ENCODE measurements at places on chromosomes 4 and X.

DNA sequence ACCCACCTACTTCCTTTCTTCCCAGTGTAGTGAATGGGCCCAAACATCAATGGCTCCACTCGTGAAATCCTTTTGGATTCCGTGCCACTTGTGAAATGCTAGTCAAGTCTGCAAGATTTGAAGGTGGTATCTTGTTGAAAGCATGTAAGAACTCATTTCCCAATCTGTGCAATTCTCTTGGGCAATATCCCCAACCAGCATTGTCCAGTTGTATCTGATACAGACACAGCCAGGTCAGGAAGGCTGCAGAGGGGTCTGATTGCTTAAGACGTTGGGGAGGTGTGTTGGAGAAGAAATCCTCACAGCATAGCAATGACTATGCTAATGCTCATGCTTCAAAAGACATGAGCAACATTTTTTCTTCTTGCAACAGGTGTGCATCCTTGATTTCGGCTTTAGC lies 164.8 kb downstream of the VEGFC start:
- DNase-seq: no peak

DNA sequence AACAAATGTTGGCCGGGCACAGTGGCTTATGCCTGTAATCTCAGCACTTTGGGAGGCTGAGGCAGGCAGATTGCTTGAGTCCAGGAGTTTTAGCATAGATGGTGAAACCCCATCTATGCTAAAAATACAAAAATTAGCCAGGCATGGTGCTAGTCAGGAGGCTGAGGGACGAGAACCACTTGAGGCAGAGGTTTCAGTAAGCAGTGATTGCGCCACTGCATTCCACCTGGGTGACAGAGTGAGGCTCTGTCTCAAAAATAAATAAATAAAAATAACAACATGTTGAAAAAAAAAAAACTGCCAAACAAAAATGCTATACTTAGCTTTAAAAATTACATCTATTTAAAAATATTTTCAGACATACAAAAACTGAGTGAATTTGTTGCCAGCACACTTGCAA lies 374.2 kb upstream of the SMIM31 start:
- no peak for DNase-seq

DNA sequence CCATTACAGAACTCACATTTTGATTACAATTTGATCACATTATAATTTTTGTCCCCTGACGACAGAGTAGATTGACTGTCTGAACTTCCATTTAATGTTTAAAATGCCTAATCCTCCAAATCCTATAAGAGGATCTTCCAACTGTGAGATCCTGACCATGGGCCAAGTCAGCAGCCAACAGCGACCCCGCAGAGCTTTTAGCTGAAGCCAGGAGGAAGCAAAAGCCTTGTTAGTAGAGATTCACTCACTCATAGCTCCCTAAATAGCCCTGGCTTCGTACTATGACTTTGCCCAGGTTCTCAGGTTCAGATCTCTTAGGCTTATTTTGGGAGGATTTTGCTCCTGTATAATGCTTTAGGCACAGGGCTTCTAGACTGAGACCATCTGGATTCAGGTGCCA lies 413.1 kb downstream of the NKX6-1 start:
- no peak for DNase-seq

DNA sequence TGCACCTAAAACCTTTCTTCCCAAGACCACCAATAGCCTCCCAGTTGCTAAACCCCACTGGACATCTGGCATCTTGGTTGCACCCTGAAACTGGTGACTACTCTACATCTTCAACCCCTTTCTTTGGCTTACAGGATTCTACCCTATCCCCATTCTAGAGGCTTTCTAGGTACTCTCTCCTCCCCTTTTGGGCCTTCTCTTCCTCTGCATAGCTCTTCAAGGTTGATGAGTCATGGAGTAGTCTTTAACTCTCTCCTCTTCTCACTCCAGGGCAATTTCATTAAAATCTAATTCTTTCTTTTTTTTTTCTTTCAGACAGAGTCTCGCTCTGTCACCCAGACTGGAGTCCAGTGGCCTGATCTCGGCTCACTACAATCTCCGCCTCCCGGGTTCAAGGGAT lies 16.8 kb downstream of the APOO start:
- DNase-seq: no peak

DNA sequence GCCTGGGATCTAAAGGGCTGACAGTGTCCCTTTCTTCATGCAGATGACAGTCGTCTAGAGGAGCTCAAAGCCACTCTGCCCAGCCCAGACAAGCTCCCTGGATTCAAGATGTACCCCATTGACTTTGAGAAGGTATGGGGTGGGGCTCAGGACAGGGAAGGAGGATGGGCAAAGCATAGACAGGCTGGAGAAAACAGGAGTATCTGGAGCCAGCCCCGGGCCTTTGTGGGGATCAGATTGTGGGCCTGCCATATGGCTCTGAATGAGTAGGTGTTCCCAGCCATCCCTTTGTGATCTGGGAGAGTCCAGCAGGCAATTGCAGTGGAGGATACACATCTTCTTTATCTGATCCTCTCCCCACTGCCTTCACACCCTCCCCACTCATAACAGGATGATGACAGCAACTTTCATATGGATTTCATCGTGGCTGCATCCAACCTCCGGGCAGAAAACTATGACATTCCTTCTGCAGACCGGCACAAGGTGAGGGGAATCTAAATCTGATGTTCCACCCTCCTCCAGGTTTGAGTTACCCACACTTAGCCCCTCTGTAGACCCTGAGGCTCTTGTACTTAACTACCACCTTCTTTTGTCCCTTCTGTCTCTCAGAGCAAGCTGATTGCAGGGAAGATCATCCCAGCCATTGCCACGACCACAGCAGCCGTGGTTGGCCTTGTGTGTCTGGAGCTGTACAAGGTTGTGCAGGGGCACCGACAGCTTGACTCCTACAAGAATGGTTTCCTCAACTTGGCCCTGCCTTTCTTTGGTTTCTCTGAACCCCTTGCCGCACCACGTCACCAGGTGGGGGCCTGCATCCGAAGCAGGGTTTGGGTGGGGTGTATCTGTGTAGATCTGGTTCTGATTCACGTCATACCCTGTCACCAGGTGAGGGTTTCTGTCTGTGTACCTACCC lies 5.8 kb upstream of the CDK16 start:
- DNase-seq: no peak

- DNase-seq: no peak
Observed at GRCh38 chrX:9628779-9629493, 136.7 kb downstream of the GPR143 start.

GRCh38 chrX:118621081-118621759 lies 106.2 kb upstream of the IL13RA1 start:
- DNase-seq: no peak

DNA sequence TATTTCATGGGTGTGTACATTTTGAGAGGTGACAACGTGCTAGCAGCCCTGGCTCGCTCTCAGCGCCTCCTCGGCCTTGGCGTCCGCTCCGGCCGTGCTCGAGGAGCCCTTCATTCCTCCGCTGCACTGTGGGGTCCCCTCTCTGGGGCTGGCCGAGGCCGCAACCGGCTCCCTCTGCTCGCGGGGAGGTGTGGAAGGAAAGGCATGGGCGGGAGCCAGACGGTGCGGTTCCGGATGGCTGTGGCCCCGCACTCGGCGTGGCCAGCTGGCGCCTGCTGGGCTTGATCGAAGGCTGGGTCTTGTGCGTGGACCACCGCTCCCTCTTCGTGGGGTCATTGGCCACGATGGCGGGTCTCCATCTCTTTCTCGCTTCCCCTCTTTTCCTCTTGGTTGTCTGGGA lies 17.2 kb upstream of the SFRP2 start:
- no peak for DNase-seq

GRCh38 chr4:19614171-19614570 lies 637.5 kb upstream of the SLIT2 start:
- DNase-seq: no peak

DNA sequence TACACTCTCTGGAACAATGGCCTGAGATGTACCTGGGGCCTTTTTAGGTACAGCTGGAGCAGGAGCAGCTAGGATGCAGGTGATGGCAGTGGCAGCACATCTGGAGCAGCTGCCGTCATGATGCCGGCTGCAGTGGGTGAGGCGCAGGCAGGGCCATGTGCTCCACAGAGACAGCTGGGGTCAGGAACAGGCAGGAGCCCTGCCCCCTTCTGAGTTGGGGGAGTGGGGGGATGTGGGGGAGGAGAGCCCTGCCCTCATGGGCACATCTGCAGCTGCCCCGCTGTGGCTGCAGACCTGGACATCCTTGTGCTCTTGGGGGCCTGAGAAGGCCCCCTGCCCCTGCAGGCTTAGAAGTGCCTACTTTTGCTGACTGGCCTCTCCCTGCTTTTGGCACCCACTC lies 352.8 kb upstream of the PABPC5 start:
- no peak for DNase-seq

DNA sequence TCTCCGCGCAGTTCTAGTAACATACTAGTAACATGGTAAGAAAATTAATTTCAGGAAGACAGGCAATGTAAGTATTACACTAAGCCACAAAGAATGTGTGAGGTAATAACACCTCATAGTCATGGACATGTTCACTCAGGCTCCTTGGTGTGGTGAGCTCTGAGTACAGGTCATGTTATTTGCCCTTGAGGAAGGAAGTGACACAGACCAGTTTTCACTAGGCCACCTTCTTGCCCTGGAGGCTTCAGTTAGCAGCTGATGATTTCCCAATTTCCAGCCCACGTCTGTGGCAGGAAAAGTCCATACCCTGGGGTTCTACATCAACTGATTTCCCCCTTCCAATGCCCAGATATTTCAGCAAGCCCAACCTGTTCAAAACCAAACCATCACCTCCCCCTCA lies 6.7 kb downstream of the APOO start:
- DNase-seq: no peak

DNA sequence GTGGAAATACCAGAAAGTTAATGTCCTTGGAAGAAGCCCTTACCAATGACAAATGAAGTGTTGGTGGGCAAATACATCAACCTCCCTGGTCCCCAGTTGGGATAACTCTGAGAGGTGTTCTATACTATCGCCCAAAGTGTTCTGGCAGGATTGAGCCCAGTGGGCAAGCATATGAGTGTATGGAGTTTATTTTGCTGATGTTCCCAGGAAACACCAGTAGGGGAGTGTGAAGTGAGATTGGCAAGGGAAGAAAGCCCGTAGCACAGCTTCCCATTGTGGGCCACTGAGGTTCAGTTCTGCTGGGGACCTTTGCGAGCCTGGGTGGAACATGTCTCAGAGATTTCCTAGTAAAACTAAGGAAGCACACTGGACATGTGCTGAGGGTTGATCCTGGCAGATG lies 65.1 kb downstream of the ARHGAP6 start:
- DNase-seq: no peak

GRCh38 chr4:151158979-151159378 lies 59.6 kb downstream of the RPS3A start:
- DNase-seq: no peak

Measured in NCI-H1417 (cell line).